Prostate gland (tissue), 2 donors: ENCODE measurements at places on chromosomes 12 and 14. TPM values are rescaled to one million over a fixed set of nuclear protein-coding genes. Genes with fewer than 3 reads are reported as not detected.

- no peak for DNase-seq
Observed at GRCh38 chr14:77139540-77140358, 1.8 kb downstream of the ZDHHC22 start.

Gene DPPA3
- total RNA-seq: 1.8 TPM

DNA sequence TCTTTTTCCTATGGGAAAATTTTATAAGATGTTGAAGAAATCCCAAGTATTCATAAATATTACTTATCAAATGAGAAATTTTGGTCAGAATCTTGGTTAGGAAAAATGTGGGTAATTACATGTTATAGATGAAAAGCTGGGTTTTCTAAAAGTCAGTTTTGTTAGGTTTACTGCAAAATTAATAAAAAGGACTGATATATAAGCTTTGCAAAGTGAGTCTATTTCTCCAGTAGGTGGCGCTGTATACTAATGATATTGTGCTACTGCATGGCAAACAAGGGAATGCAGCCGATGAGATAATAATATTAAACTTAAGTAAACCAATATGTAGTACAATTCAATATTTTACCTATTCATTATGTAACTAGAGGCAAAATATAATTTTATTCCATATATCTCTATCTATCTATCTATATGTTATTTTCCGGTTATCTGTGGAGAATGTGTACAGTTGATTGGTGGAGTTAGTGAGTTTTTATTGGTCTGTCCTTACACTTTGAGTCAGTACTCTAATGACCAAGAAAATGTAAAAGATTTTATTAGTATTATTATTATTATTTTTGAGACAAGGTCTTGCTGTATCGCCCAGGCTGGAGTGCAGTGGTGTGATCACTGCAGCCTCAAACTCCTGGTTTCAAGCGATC lies 32.9 kb downstream of the MIPOL1 start:
- DNase-seq: peak; percentile 50

DNA sequence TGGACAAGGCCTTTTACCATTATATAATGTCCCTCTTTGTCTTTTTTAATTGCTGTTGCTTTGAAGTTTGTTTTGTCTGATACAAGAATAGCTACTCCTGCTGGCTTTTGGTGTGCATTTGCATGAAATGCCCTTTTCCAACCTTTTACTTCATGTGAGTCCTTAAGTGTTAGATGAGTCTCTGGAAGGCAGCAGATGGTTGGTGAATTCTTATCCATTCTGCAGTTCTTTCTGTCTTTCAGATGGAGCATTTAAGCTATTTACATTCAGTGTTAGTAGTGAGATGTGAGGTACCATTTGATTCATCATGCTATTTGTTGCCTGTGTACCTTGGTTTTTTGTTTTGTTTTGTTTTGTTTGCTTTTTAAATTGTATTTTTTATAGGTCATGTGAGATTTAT lies 208.3 kb downstream of the GPHN start:
- no peak for DNase-seq

GRCh38 chr14:59377491-59377890 lies 87.7 kb downstream of the GPR135 start:
- no peak for DNase-seq

DNA sequence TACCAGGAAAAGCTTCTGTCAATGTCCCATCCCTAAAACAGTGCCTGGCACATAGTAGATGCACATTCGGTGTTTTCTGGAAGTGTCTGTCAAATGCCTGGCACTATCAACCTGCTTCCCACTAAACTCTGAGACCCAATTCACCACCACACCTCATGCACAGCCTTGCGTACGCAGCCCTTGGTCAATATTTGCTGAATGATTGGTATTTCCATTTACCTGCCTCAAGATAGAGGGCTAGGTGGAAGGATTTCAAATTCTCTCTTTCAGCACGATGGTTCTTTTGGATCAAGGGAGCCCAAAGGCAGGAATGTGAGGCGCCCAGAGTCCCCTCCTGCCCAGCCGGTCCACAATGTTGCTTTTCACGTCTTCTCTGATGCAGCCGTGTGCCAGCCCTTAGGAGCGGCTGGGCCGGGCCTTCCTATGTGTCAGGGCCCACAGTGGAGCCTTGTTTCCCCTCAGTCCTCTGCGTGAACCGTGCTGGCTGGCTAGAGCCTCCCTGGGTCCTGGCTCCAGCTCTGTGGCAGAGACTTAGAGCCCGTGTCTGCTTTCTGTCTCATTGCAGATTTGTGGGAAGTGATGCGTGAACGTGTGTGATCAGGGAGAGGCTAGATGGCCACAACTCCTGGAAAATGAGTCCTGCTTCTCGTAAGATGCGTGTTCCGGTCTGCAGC lies 99.9 kb upstream of the RFLNA start:
- DNase-seq: no peak
